ENCODE measurements at places on chromosomes 7 and 10. TPM values are rescaled to one million over a fixed set of nuclear protein-coding genes. Genes with fewer than 3 reads are reported as not detected.
A peak's percentile ranks its signal among the peaks of the same experiment; 100 is the strongest.

DNA sequence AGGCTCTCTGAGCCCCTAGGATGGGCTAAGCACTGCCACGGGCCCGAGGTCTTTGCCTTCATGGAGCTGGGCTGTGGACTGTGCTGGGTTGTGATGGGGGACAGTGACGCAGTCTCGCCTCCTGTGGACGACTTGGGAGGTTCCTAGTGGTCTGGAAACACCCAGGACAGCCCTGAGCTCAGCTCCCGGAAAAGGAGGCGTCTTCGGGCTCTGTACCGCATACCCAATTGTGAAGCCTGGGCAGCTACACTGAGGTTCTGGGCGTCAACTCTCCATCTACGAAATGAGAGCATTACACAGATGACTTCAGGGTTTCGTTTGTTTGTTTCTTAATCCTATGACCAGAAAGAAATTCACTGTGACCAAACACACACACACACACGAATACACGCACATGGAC is 79.6 kb upstream of the KAT6B start:
- no peaks in the 10 kb centered on the region for H3K27me3 ChIP-seq
- H3K27ac ChIP-seq: no peak overlapping the region

DNA sequence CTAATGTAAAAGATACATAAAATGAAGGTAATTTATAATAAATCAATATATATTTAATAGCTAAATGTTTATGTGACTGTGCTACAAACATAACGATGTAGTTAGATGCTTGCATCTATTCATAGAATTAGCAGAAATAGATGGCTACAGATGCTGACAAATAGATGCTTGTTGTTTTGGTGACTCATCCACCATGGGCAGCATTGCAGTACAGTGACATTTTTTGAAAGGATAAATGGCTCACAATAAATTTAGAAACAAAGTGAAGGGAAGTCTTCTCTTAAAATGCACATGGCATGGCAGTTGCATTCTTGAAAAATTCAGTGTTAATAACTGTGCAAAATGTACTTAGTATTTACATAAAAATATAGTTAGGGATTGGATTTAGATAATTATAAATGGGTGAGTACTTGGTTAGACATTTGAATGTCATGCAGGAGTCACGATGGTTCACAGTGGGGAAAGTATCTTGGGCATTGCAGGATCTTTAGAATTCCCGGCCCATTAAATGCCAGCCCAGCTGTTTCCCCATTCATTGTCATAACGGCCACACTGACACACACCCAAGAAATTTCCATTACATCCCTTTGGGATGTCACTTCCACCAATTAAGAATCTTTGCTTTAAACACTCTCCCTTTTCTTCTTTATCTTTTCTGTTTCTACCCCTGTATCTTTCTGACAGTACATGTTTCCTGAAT is 564.1 kb downstream of the ATRNL1 start:
- H3K27ac ChIP-seq: no peak overlapping the region
- DNase-seq: no peak
- no peaks in the 10 kb centered on the region for H3K4me1 ChIP-seq
- H3K36me3 ChIP-seq: no peaks in the 10 kb centered on the region

DNA sequence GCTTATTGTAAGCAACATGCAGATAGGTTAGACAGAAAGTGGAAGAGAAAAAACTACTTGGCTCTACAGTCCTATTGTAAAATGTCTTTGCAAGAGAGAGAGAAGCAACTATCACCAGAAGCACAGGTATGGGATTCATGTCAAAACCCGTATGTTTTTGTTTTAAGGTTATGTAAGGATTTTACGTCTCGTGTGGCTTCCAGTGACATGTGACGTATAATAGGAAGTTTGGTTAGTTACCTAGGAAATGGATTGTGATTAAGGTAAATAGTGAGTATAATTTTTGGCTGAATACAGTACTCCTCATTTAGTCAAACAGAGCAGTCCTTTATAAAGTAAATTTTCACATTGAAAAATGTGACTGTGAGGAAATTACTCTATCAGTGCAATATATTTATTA is 62.0 kb downstream of the PHF14 start:
- no peak overlapping the region for H3K4me3 ChIP-seq
- no peak overlapping the region for H3K27ac ChIP-seq
- H3K27me3 ChIP-seq: no peaks in the 10 kb centered on the region
- no peaks in the 10 kb centered on the region for H3K4me1 ChIP-seq
- DNase-seq: no peak

DNA sequence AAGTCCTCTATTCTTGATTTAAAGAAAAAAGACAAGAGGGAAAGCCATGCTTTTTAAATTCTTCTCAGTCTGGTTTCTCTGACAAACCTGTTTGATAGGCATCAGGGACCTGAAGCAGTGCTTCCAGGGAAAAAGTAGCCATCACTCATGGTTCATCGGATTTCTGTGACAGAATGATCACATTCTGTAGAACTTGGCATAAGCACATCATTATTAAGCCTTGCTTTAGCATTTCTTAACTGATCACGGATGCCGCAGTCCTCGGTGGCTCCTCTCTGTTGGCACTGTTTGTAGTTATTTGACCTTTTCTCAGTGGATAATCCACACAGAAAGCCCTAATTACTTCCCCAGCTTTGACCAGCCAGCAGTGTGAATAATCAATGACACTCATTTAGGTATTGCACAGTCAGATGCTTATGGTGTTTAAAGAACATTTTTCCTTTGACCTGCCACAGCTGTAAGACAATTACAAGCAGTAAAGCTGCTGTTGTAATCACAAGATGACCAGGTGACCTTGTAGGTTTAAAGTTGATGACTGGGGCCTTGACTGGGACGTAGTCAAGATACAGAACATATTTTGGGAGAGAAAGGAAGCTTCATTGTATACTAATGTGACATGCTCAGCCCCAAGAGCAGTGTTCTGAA is 64.4 kb upstream of the SKAP2 start:
- H3K27me3 ChIP-seq: peaks cover 25% of the 10 kb centered on the region
- DNase-seq: no peak
- no peak overlapping the region for H3K4me3 ChIP-seq
- no peaks in the 10 kb centered on the region for H3K4me1 ChIP-seq
- H3K36me3 ChIP-seq: no peaks in the 10 kb centered on the region
- H3K27ac ChIP-seq: no peak overlapping the region

- peaks cover 14% of the 10 kb centered on the region for H3K4me1 ChIP-seq
- no peak for DNase-seq
- no peaks in the 10 kb centered on the region for H3K27me3 ChIP-seq
- H3K36me3 ChIP-seq: peaks cover 6% of the 10 kb centered on the region
- peak overlapping the region; percentile 67 for H3K4me3 ChIP-seq
- peak overlapping the region; percentile 91 for H3K27ac ChIP-seq
Observed at GRCh38 chr10:20892796-20893195, 4.3 kb downstream of the NEBL start.

DNA sequence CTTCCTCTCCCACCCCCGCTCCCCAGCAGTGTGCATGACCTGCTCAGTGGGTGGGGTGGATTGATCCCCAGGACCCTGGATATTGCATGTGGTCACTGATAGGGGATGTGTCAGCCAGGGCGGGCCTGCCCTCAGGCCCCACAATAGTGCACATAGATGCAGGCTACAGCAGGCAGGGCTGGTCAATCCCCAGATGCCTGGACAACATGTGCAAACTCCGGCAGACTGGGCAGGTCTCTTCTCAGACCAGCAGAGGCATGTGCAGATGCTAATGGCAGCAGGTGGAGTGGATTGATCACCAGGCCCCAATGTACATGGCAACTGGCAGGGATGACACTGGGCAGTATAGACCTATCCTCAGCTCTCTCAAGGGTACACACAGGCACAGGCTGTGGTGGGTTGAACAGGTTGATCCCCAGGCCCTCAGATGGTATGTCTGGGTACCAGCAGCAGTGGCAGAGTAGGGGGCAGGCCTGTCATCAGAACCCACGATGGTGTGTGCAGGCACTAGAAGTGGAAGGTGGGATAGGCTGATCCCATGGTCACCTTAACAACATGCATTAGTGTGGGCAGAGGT is 98.6 kb downstream of the LANCL2 start:
- H3K4me3 ChIP-seq: no peak overlapping the region
- no peaks in the 10 kb centered on the region for H3K27me3 ChIP-seq
- no peaks in the 10 kb centered on the region for H3K4me1 ChIP-seq
- DNase-seq: no peak

ANKRD61 gene
- total RNA-seq: not detected
